ENCODE measurements at places on chromosomes 6 and 20.

GRCh38 chr6:123806561-123806960, 2.9 kb downstream of the NKAIN2 start:
- DNase-seq, result no peak

GRCh38 chr20:57579898-57580447, 19.1 kb downstream of the PCK1 start:
- DNase-seq, result no peak

- no peak for DNase-seq
Measured at GRCh38 chr6:149331871-149332270, 14.4 kb downstream of the TAB2 start.

DNA sequence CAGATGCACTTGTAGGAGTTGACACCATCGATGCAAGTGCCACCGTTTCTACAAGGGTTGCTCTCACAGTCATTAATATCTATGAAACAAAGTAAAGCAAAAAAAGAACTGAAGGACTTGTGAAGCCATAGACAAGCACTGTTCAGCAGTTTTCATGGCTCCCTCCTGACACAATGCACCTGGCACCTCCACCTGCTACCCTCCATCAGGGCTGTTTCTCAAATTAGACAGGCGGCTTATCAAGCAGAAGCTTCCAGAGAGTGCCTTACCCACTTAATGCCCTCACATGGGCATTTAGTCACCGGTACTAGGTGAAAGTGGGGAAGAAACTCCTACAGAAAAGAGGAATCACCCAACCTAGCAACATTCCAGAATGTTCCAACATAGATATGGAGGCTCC, 27.8 kb downstream of the JAG1 start:
- no peak for DNase-seq

- no peak for DNase-seq
Measured at GRCh38 chr6:68040780-68041179, 594.3 kb upstream of the ADGRB3 start.

- DNase-seq, result no peak
Measured at GRCh38 chr20:61972636-61973508, 92.8 kb downstream of the TAF4 start.

DNA sequence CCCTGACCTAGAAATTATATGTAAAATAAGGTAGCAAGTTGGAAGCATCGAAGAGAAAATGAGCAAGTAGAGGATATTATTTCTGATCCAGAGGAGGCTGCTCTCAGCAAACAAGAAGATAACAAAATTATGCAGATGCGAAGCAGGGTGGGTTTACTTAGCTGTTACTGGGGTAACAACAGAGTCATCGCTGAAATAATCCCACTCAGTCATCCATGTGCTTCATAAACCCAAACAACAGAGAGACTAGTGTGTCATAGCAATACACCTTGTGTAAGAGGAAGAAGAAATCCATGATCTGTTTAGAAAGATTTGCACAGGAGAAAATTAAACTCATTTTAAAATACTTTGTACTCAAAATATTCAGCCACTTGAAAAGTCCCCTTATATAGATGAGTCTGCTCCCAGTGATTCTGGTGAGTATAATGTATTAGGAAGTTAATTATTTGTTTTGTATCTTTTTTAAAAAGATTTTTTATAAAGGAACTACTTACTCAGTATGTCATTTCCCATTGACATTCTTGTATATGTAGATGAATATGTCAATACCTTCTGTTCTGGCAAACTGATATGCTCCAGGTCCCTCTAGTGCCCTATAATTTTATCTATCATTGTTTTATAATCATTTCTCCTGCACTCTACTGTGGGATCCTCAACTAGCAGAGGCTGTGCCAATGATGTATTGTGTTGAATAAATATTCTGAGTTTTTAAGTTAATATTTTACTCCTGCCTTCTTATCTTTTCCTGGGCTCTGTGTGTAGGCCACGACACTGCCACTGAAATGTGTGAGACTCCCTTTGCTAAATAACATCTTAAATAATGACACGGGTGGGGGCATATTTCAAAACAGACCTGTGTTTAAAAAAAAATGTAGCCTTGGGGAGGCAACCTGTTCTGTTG, 8.6 kb upstream of the HIVEP2 start:
- DNase-seq, result no peak

- no peak for DNase-seq
Measured at GRCh38 chr6:167851370-167851952, 24.8 kb downstream of the AFDN start.

DNA sequence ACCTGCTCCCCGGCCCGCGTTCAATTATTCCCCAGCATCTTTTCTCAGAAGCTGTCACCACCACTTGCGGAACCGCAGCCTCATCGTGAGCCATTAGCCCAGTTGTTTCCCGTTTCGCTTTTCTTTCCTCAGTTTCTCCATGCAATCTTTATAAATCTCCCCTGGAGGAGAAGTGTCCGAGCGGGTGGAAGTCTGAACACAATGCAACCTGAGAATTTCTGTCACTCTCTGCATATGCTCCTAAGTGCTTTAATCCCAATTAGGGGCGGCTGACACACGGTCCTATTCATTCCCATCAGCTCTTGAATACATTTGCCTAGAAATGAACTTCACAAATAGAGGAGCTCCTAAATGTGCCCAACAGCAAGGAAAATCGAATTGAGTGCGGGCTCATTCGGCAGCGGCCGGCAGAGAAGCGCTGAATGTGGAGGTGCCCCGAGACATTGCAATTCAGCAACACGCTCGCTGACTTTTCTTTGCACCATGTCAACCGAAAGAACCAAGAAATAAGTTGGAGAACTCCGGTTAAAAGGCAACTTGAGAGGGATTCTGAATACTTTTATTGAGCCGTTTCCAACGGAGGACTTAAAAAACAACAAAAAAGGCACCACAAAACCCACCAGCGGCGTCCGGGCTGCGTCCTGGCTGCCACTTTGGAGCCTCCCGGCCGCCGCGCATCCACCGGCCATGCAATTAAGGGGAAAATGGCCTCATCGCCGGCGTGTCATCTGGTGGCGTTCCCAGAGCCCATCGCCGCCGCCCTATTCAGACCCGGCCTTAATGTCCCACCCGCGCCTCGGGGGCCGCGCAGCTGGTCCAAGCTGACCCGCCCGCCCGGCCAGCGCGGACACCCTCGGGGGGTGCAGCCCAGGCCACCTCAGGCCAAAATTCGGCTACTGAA, 3.9 kb upstream of the PRDM13 start:
- no peak for DNase-seq

GRCh38 chr6:34462551-34462971, 3.3 kb upstream of the PACSIN1 start:
- peak; percentile 80 for DNase-seq

- DNase-seq, result no peak
Measured at GRCh38 chr6:7154341-7155139, 46.8 kb downstream of the RREB1 start.

GRCh38 chr6:57220083-57220703, 1.9 kb downstream of the RAB23 start:
- DNase-seq, result no peak

GRCh38 chr20:56957737-56958553, 308.5 kb downstream of the BMP7 start:
- no peak for DNase-seq

GRCh38 chr20:2705931-2706645, 13.5 kb downstream of the EBF4 start:
- no peak for DNase-seq

GRCh38 chr6:170289951-170290295, 955 bp downstream of the DLL1 start:
- DNase-seq, result no peak

DNA sequence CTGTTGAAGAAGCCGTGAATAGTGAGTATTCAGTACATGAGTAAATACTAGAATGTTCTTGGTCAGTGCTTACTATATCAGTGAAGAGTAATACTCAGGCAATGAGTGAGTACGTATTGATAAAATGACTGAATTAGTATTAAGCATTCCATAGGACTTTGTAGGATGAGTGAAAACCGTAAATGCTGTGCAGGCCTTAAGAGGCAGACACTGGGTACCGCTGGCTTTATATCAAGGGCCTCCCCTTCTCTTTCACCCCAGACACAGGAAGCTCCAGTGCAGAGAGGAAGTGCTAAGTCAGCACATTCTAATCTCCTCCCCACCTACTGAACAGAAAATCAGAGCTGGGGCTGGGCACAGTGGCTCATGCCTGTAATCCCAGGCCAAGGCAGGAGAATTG, 24.2 kb downstream of the POFUT1 start:
- no peak for DNase-seq

DNA sequence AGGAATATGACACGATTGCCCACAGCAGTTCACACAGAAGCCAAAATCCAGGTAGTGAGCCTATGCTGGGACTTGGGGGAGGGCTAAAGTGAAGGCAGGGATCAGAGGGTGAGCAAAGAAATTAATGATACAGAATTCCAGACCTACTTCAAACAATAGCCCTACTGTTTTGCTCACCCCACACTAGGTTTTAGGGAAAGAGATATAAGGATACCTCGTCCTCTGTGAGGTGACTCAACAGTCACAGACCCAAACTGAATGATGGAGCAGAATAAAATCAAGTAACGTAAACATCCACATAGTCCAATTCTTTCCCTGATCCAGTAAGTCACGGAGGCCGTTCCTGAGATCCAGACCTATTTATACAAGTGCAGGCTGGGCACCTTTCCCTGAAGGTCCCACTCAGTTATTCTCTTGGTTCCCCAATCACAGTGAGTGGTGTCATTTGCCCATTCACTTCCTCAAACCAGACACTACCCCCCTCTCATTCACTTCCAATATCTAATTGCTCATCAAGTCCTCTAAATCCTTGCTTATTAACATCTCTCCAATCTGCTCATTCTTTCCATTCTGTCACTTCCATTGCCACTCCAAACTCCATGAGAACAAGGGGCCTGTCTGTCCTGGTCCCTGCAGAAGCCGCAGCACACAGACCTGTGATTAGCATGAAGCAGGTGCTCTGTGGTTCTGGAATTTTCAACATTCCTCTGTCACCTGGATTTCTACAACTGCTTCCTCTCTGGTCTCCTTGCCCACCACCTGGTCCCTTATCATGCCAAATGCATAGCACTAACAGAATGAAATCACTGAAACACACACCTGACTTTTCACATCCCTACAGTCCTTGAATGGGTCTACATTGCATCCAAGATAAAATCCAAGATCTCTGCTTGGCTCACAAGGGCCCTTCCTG, 55.9 kb downstream of the ATXN1 start:
- no peak for DNase-seq

DNA sequence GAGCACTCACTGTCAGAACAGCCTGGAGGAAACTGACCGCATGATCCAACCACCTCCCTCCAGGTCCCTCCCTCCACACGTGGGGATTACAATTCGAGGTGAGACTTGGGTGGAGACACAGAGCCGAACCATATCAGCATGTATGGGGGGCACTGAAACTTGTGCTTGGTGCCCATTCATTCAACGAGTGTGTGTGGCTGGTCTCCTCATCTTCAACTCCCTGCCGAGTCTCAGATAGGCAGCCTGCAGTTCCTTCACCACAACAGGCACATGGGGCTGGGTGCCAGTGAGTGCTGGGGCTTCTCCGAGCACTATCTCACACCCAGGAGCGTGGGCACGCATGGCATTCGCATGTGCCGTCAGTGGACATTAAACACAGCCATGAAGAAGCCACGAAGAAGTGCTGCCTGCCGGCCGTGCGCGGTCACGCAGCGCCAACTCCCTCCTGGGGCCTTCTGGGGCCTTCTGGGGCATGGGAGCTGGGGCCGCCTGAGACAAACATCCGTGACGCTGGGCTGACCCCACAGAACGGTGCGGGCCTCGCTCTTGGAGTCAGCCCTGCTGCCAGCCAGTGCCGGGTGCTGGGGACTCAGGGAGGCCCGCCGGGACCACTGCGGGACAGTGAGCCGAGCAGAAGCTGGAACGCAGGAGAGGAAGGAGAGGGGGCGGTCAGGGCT, 714 bp upstream of the RTEL1 start:
- no peak for DNase-seq
